ENCODE measurements at places on chromosomes 3 and 15.

DNA sequence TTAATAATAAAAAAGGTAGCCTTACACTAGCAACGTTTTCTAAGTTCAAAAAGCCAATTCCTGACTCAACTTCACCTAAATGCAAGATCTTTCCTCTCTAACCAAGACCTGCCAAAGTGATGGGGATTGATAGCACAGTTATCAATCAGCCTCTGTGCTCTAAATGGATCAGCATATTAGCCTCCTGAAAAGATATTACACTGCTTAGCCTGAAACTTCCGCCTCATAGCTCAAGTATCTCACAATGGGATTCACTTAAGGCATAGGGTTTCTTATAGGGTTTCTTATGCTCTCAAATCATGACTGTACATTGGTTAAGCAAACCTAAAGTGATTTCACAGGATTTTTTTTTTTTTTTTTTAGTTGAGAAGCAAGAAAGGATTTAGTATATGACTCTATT, 436 bp upstream of the SLC9A9 start:
- no peak for DNase-seq

DNA sequence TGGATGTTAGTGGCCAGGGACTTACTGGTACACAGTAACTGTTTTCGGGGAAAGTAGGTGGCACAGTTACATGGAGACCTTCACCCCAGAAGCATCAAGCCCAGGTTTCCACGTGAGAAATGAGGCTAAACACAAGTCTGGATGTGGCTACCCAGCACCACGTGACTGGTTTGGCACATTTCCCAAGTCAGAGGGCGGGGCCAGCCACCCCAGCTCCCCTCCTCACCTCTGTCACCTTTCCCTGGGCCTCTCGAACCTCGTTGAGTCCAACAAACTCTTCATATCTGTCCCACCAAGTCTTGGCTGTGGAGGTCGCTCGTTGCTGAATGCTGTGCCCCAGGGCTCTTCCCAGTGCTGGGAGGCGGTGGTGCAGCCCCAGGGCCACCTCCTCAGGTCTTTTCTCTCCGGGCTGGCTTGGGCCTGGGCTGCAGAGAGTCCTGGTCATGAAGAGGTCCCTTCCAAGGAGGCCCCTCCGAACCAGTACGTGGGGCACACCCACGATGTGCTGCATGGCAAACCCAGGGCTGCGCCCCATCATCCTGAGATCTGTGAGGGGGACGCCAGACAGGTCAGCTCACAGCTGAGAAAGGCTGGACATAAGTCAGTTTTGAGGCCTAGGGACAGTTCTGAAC, 4.8 kb upstream of the PLXNB1 start:
- no peak for DNase-seq

GRCh38 chr3:171328419-171329082, 131.7 kb downstream of the TNIK start:
- no peak for DNase-seq

- DNase-seq, result no peak
Observed at GRCh38 chr3:70646635-70647034, 334.2 kb upstream of the MDFIC2 start.

DNA sequence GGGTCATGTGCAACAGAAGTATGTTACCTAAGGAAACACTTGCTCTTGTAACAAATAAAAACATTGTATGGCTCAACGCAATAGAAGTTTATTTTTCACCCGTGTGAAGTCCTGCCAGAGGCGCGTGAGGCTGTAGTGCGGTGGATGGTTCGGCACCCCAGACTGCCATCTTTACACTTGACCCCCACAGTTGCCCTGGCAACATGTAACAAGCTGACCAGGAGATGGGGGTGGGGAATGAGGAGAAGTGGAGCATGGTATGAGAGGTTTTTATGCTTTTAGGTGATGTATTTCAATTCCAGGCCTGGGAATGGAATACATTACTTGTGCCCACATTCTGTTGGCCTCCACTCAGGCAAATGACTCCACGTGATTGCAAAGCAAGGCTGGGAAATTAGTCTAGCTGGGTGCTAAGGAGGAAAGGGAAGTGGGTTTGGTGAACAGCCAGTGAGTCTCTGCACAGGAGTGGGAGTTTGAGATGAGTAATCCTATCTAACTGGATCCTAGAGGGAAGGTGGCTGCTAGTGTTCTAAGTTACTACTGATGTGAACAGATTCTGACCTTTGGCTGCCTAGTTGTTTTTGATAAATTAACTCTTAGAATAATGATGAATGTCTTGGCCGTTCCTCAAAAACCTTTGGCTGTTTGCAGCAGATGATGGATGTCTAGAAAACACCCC, 33.8 kb upstream of the GREM1 start:
- no peak for DNase-seq

GRCh38 chr3:102161384-102162006, 273.3 kb upstream of the ZPLD1 start:
- DNase-seq, result no peak
